ENCODE measurements at places on chromosomes 16 and 17.

- DNase-seq = no peak
Measured at GRCh38 chr17:13113821-13114525, 96.1 kb upstream of the ELAC2 start.

- no peak for DNase-seq
Measured at GRCh38 chr16:87472935-87473334, 19.9 kb downstream of the ZCCHC14 start.

DNA sequence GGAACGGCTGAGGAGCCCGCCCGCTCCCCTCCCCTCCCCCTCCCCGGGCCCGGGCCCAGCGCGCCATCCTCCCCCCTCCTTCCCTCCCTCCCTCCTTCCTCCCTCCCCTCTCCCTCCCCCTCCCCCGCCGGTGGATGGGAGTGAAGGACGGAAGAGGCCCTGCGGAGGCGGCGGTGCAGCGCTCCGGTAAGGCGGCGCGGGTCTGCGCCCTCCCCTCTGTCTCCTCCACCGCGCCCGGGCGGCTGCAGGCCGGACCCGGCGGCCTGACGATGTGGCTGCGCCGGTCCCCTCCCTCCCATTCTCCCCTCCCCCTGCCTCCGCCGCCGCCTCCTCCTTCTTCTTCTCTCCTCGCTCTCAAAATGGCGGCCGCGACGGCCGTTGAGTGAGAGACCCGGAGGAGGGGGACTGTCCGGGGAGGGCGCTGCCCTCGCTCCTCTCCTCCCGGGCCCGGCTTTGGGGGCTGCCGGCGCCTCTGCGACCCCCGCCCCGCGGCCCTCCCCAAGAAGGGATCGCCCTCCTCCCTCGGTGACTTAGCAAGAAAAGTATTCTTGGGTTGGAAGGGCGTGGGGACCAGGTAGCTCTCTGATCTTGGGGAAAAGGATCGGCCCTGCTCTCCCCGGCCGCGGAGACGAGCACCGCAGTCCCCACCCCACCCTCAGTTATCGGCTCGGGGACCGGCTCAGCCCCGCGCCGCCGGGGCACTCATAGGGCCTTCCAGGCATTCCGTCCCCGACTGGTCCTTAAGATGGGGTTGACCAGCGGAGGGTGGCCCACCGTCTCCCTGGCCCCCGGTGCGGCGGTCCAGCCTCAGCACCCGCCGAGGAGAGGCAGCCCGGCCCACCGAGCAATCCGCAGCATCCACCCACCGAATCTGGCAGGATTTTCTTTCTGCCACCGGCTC lies 617 bp downstream of the PAFAH1B1 start:
- peak; percentile 77 for DNase-seq

GRCh38 chr17:27354491-27355081 lies 60.7 kb downstream of the WSB1 start:
- DNase-seq = peak; percentile 59

- peak; percentile 69 for DNase-seq
Measured at GRCh38 chr17:45784741-45785479, 790 bp downstream of the CRHR1 start.

DNA sequence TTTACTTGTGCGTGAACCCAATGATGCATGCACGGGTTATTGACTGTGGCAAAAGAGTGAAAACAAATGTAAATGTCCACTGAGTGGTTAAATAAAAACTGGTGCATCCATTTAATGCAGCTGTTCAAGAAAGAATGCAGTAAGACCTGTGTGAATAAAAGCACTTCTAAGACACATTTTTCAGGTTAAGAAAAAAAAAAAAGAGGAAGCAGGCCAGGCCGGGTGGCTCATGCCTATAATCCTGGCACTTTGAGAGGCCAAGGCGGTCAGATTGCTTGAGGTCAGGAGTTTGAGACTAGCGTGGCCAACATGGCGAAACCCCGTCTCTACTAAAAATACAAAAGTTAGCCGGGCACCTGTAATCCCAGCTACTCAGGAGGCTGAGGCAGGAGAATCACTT lies 11.8 kb downstream of the CNGB1 start:
- no peak for DNase-seq

DNA sequence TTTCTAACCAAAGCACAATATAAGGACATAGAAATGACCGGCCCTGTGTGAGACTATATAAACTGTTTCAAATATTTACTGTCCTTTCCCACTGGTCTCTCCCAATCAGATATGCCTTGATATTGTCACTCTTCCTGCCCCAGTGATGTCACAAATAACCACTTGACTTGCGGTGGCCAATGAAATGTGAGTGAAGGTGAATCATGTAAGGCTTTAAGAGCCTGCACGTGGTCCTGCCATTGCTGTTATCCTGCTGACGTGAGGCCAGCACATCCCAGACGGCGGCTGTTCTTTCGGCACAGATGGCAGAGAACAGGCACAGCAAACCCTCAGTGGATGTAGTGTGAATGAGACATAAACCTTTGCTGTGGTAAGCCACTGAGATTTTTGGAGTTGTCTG lies 5.4 kb upstream of the KLHL11 start:
- no peak for DNase-seq
